ENCODE measurements at places on chromosomes 2 and 18.
A peak's percentile ranks its signal among the peaks of the same experiment; 100 is the strongest.

GRCh38 chr2:43169987-43170386 lies 56.4 kb downstream of the ZFP36L2 start:
- peak; percentile 82 for DNase-seq

DNA sequence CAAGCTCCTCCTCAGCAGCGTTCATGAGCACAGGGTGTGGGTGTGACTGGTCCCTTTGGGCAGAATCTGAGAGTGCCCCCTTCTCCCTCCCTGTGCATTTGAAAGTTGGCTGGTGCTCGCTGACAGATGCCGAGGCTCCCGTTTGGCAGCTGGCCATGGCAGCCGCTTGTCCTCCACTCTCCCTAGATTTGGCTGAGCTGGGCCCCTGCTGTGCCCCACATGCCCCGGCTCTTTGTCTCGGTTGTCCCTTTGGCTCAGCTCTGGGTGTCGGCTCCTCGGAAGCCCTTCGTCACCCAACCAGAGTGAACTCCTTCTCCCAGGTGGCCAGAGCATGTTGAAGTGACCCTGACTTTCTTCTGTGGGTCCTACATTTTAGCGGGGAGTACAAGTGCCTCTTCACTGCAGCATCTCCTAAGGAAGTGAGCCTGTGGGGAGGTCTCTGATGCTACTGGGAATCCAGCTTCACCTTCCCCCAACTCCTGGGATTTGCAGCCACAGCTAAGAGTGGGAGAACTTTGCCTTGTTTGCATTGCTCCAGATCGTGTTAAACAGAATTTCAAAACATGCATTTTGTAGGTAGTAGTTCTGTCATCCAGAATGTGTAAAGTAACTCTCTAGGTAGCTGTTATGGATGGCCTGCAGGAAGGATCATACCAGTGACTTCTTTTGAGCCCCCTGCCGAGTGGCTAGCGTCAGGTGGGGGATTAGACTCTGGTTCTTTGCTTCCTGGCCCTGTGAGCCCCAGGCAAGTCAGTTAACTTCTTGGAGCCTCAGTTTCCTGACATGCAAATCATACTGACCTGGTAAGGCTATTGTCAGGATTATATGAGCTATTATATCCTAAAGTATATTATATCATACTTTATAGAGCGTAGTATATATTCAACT lies 24.2 kb downstream of the HPCAL1 start:
- DNase-seq = no peak

- no peak for DNase-seq
Observed at GRCh38 chr2:25073025-25073424, 31.1 kb downstream of the EFR3B start.

DNA sequence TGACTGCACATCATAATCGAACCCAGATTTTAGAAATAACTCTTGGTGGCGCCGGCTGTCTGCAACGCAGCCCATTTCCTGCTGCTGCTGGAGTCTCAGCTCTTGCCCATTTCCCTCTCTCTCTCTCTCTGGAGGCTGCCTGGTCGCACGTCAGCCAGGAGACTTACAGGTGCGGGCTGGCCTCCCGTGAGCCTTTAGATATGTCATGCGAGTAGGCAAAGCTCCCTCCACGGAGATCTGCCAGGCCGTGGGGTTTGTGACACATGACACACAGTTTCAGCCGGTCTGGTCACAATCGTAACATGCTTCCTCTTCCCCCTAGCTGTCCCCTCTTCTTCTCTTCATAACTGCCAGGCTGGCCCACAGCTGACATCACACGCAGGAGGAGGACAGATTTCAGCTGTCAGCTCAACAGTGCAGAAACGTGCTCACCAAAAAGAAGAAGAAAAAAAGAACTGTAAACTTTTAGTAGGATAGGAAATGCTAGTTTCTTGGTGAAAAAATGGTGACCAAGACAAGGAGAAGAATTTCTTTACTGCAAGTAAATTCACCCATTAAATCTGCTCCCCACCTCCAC lies 489.3 kb downstream of the ZNF516 start:
- DNase-seq = no peak

DNA sequence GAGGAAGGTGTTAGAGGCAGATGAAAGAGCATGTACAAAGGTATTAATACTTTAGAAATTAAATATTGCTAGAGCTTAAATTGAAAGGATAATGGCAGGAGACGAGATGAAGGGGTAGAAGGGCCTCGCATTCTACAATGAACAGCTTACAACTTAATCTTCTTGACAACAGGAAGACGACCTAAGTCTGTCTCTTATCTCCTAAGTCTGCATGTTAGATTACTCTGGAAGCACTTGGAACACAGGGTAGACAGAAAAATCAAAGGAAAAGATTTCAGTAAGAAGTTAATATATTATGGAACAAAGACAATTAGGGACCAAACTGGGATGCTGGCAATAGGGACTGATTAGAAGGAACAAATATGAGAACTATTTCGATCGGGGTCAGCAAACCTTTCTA lies 34.9 kb downstream of the SMC6 start:
- no peak for DNase-seq

DNA sequence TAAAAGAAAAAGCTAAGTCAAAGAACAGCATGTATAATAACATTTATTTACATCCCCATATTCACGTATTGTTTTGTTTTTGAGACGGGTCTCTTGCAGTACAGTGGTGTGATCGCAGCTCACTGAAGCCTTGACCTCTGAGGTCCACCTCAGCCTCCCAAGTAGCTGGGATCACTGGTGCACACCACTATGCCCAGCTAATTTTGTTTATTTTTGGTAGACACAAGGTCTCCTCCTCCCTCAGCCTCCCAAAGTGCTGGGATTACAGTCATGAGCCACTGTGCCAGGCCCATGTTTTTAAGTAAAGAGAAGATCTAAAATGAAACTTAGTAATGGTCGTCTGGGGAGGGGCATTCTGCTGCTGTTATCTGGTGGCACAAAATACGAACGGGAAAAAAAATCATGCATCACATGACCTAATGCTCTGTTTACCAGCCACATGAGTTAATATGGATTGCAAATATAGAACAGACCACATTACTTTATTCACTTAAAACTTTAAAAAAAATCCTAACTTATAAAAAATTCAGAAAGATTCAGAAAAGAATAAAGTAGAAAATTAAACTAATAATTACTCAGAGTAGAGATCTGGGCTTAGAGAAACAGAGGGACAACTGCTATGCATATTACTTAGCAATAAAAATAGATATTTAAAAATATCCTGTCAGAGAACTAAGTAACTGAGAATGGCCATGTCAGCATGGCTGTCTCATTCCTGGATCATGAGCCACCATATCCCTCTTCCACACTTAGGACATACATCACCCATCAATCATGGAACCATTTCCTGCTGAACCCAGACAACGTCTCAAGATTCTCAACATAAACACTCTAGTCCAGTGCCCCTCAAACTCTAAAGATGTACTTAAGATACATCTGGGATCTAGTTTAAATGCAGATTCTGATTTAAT lies 7.3 kb downstream of the MMADHC start:
- DNase-seq = peak; percentile 30

GRCh38 chr18:34521040-34521439 lies 189.1 kb upstream of the DTNA start:
- DNase-seq = no peak

GRCh38 chr2:232971744-232972143 lies 41.3 kb downstream of the NGEF start:
- no peak for DNase-seq

- DNase-seq = peak; percentile 7
Observed at GRCh38 chr2:63667132-63667700, 78.5 kb downstream of the MDH1 start.

GRCh38 chr18:8722946-8723820 lies 17.8 kb downstream of the MTCL1 start:
- DNase-seq = no peak

DNA sequence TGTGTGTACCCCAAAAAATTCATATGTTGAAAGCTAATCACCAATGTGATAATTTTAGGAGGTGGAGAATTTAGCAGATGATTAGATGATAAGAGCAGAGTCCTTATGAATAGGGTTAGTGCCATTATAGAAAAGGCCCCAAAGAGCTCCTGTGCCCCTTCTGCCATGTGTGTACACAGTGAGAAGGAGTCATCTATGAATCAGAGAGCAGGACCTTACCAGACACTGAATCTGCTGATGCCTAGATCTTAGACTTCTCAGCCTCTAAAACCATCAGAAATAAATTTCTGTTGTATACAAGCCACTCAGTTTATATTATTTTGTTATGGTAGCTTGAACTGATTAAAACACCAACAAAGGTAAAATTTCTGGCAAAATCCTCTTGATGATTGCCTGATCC lies 560.0 kb upstream of the CDH2 start:
- no peak for DNase-seq

GRCh38 chr2:75381032-75381431 lies 179.7 kb downstream of the EVA1A start:
- DNase-seq = no peak
